Calu3 (cell line): ENCODE measurements at places on chromosomes 2 and 18. TPM values are rescaled to one million over a fixed set of nuclear protein-coding genes. Genes with fewer than 3 reads are reported as not detected.
A peak's percentile ranks its signal among the peaks of the same experiment; 100 is the strongest.

GRCh38 chr2:127003070-127003800 is 103.7 kb downstream of the BIN1 start:
- no peaks in the 10 kb centered on the region for H3K4me1 ChIP-seq
- no peaks in the 10 kb centered on the region for H3K27me3 ChIP-seq
- H3K27ac ChIP-seq = no peak overlapping the region
- H3K36me3 ChIP-seq = no peaks in the 10 kb centered on the region
- no peak for DNase-seq

The C2orf72 gene
- 0.66 and 0.83 TPM in 2 replicates for total RNA-seq

- no peak overlapping the region for H3K4me3 ChIP-seq
- H3K27me3 ChIP-seq = no peaks in the 10 kb centered on the region
- no peaks in the 10 kb centered on the region for H3K36me3 ChIP-seq
- DNase-seq = no peak
- H3K27ac ChIP-seq = no peak overlapping the region
These were observed 481.0 kb upstream of the MYT1L start for GRCh38 chr2:2812117-2812516.

The INPP4A gene
- total RNA-seq = 26.7 and 28.2 TPM in 2 replicates

GRCh38 chr2:2183176-2183575 is 147.9 kb downstream of the MYT1L start:
- no peaks in the 10 kb centered on the region for H3K36me3 ChIP-seq
- H3K4me1 ChIP-seq = no peaks in the 10 kb centered on the region
- H3K27ac ChIP-seq = no peak overlapping the region
- no peaks in the 10 kb centered on the region for H3K27me3 ChIP-seq

The DSG1 gene
- not detected in 2 replicates for total RNA-seq

The TRIM43 gene
- total RNA-seq = not detected in 2 replicates

The SFT2D3 gene
- 8.7 and 9.3 TPM in 2 replicates for total RNA-seq

GRCh38 chr2:17763641-17764333 is 9.8 kb downstream of the GEN1 start:
- no peaks in the 10 kb centered on the region for H3K27me3 ChIP-seq
- no peak overlapping the region for H3K4me3 ChIP-seq
- H3K36me3 ChIP-seq = peaks cover 9% of the 10 kb centered on the region
- no peaks in the 10 kb centered on the region for H3K4me1 ChIP-seq
- H3K27ac ChIP-seq = no peak overlapping the region

The ARL5A gene
- total RNA-seq = 45.0 and 53.7 TPM in 2 replicates

GRCh38 chr18:24381126-24381525 is 16.5 kb downstream of the OSBPL1A start:
- H3K27me3 ChIP-seq = no peaks in the 10 kb centered on the region
- H3K4me1 ChIP-seq = peaks cover 7% of the 10 kb centered on the region
- no peaks in the 10 kb centered on the region for H3K36me3 ChIP-seq
- no peak overlapping the region for H3K4me3 ChIP-seq

GRCh38 chr2:196549052-196549451 is 90.5 kb upstream of the CCDC150 start:
- H3K4me1 ChIP-seq = no peaks in the 10 kb centered on the region
- H3K27me3 ChIP-seq = no peaks in the 10 kb centered on the region
- no peak overlapping the region for H3K4me3 ChIP-seq
- no peaks in the 10 kb centered on the region for H3K36me3 ChIP-seq

The RIT2 gene
- total RNA-seq = not detected in 2 replicates

The C2orf78 gene
- total RNA-seq = not detected in 2 replicates

GRCh38 chr2:86211033-86211795 is 12.0 kb downstream of the MRPL35 start:
- no peak for DNase-seq
- no peaks in the 10 kb centered on the region for H3K27me3 ChIP-seq
- no peaks in the 10 kb centered on the region for H3K4me1 ChIP-seq

The CDH7 gene
- not detected in 2 replicates for total RNA-seq

- no peaks in the 10 kb centered on the region for H3K4me1 ChIP-seq
- no peak overlapping the region for H3K4me3 ChIP-seq
- DNase-seq = no peak
- H3K27me3 ChIP-seq = peaks cover 37% of the 10 kb centered on the region
- H3K36me3 ChIP-seq = no peaks in the 10 kb centered on the region
These were observed 277.9 kb downstream of the NDUFA10 start for GRCh38 chr2:239747274-239747673.

The DCC gene
- not detected in 2 replicates for total RNA-seq

DNA sequence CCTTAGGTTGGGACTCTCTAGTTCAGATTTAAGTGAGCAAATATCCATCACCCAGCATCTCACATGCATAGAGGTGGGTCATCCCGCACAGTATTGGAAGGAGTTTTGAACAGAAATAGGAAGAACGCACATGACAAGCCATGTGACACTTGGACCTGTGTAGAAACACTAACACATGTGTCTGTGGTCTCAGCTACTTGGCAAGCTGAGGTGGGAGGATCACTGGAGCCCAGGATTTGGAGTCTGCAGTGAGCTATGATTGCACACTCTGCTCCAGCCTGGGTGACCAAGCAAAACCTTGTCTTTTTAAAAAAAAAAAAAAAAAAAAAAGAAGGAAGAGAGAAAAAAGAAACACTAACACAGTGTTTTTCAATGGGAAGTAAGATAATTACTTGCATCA is 5.4 kb upstream of the MTCL1 start:
- DNase-seq = no peak
- H3K27me3 ChIP-seq = no peaks in the 10 kb centered on the region
- no peak overlapping the region for H3K27ac ChIP-seq
- peaks cover 31% of the 10 kb centered on the region for H3K4me1 ChIP-seq
- H3K4me3 ChIP-seq = no peak overlapping the region

- H3K4me3 ChIP-seq = peak overlapping the region; percentile 71
- peaks cover 6% of the 10 kb centered on the region for H3K36me3 ChIP-seq
- H3K4me1 ChIP-seq = no peaks in the 10 kb centered on the region
- no peak for DNase-seq
These were observed 510 bp upstream of the DNAH6 start for GRCh38 chr2:84515788-84516187.

The ELOA2 gene
- not detected in 2 replicates for total RNA-seq

- peak overlapping the region; percentile 55 for H3K27ac ChIP-seq
- H3K4me3 ChIP-seq = no peak overlapping the region
- H3K4me1 ChIP-seq = peaks cover 57% of the 10 kb centered on the region
- peaks cover 81% of the 10 kb centered on the region for H3K36me3 ChIP-seq
These were observed 13.8 kb downstream of the FOSL2 start for GRCh38 chr2:28406276-28407096.

DNA sequence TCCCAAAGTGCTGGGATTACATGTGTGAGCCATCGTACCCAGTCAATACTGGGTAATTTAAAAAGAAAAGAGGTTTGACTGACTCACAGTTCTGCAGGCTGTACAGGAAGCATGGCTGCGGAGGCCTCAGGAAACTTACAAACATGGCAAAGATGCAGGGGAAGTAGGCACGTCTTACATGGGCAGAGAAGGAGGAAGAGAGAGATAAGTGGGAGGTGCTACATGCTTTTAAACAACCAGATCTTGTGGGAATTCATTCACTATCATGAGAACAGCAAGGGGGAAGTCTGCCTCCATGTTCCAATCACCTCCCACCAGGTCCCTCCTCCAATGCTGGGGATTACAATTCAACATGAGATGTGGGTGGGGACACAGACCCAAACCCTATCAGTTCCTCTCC is 192.5 kb downstream of the ATAD2B start:
- no peaks in the 10 kb centered on the region for H3K27me3 ChIP-seq
- H3K4me3 ChIP-seq = no peak overlapping the region
- H3K27ac ChIP-seq = no peak overlapping the region

GRCh38 chr2:127094509-127095366 is 12.2 kb downstream of the BIN1 start:
- H3K27ac ChIP-seq = no peak overlapping the region
- H3K27me3 ChIP-seq = no peaks in the 10 kb centered on the region
- no peaks in the 10 kb centered on the region for H3K36me3 ChIP-seq
- DNase-seq = peak; percentile 49
- H3K4me1 ChIP-seq = peaks cover 36% of the 10 kb centered on the region

GRCh38 chr2:72848436-72849137 is 22.8 kb upstream of the EXOC6B start:
- no peak overlapping the region for H3K4me3 ChIP-seq
- no peak for DNase-seq
- H3K4me1 ChIP-seq = no peaks in the 10 kb centered on the region
- no peak overlapping the region for H3K27ac ChIP-seq
- H3K27me3 ChIP-seq = no peaks in the 10 kb centered on the region

The NRP2 gene
- 12.5 and 19.9 TPM in 2 replicates for total RNA-seq

- H3K27ac ChIP-seq = no peak overlapping the region
- peaks cover 14% of the 10 kb centered on the region for H3K36me3 ChIP-seq
- no peaks in the 10 kb centered on the region for H3K4me1 ChIP-seq
- DNase-seq = peak; percentile 82
These were observed 8.3 kb downstream of the OSR1 start for GRCh38 chr2:19349911-19350677.

DNA sequence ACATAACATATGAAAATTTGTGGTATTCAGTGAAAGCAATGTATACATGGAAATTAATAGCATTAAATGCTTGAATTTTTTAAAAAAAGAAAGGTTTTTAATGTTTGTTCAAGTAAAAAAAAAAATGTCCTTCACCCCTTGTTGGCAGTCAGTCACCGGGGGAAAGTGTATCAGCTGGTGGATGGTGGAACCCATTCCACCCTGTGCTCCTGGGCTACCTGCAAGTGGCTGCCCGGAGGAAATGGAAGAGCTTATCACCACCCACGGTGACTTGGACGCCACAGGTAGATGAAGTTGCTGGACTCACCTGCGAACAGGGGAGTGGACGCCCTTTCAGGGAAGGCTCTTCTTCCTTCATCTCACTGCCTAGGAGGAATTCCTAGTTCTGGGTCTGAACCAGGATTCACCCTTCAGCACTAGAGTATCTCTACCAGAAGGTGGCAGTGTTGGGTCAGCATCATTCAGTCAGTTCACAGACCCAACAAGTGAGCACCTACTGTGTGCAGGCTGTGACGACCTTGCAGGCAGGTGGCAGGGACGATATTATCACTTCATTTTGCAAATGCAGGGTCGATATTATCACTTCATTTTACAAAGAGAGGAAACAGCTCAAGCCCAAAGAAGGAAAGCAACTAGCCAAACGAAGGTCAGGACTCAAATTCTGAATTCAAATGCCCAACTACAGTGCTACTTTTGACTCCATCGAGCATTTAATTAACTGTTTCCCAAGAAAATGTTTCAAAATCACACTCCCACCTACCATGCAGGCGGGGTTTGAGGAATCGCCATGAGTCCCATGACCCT is 35.8 kb downstream of the CIB4 start:
- no peak overlapping the region for H3K4me3 ChIP-seq
- peaks cover 35% of the 10 kb centered on the region for H3K27me3 ChIP-seq
- H3K27ac ChIP-seq = no peak overlapping the region
- peaks cover 16% of the 10 kb centered on the region for H3K36me3 ChIP-seq

The TTC32 gene
- 13.6 and 14.4 TPM in 2 replicates for total RNA-seq

- no peaks in the 10 kb centered on the region for H3K36me3 ChIP-seq
- H3K4me1 ChIP-seq = no peaks in the 10 kb centered on the region
- H3K27me3 ChIP-seq = no peaks in the 10 kb centered on the region
- H3K4me3 ChIP-seq = no peak overlapping the region
- no peak for DNase-seq
These were observed 210.9 kb upstream of the SP5 start for GRCh38 chr2:170503971-170504809.

- peak overlapping the region; percentile 3 for H3K4me3 ChIP-seq
- peak overlapping the region; percentile 55 for H3K27ac ChIP-seq
- peaks cover 72% of the 10 kb centered on the region for H3K36me3 ChIP-seq
- no peak for DNase-seq
- no peaks in the 10 kb centered on the region for H3K27me3 ChIP-seq
These were observed 3.4 kb upstream of the ANKRD12 start for GRCh38 chr18:9133225-9133624.

DNA sequence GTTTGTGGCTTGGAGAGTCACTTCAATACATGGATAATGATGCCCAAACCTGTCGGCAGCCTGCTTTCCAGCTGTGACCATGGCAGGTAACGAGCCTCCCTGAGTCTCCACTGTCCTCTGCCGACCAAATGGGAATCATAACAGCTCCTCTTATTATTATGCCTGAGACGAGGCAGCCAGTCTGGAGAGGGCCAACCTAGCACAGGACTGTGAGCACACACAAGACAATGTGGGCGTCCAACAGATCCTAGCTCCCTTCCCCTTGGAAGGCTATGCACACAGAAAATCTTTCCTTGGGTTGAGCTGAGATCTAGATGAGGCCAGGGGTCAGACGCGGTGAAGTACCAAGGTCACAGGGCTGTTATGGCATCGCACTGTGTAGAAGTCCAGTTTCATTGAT is 890 bp upstream of the SLC4A3 start:
- H3K4me3 ChIP-seq = peak overlapping the region; percentile 65
- peaks cover 14% of the 10 kb centered on the region for H3K36me3 ChIP-seq
- peak overlapping the region; percentile 47 for H3K27ac ChIP-seq
- peaks cover 8% of the 10 kb centered on the region for H3K4me1 ChIP-seq
- peaks cover 9% of the 10 kb centered on the region for H3K27me3 ChIP-seq

The DYSF gene
- total RNA-seq = 1.4 and 3.2 TPM in 2 replicates

DNA sequence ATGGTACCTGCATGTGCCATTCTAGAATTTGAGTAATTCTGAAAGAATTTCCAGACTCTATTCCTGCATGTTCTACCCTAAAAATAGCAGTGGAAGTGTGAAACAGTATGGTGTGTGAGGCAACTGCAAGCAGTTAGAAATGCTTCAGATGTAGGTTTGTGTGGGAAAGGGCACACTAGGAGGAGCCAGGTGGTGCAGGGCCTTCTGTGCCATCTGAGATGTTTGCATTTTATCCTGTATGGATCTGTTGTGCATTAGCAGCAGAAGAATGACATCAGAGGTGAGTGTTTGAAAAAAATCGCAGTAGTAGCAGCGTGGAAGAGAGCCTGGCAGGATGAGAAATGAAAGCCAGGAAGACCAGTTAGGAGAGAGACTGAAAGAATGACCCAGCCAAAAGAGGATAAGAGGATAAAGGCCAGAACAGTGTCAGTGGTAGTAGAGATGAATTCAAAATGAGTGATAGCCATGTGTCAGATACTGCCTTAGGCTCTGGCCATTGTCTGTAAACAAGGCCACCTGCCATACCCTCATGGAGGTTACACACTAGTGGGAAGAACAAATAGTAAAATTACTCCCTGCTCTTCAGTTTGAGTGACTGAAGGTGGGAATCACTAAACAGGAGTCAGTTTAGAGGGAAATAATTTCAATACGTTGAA is 142.2 kb downstream of the PKP4 start:
- no peak overlapping the region for H3K27ac ChIP-seq
- no peak overlapping the region for H3K4me3 ChIP-seq
- no peaks in the 10 kb centered on the region for H3K27me3 ChIP-seq
- peaks cover 35% of the 10 kb centered on the region for H3K4me1 ChIP-seq
- no peak for DNase-seq

The SERPINB12 gene
- not detected in 2 replicates for total RNA-seq

DNA sequence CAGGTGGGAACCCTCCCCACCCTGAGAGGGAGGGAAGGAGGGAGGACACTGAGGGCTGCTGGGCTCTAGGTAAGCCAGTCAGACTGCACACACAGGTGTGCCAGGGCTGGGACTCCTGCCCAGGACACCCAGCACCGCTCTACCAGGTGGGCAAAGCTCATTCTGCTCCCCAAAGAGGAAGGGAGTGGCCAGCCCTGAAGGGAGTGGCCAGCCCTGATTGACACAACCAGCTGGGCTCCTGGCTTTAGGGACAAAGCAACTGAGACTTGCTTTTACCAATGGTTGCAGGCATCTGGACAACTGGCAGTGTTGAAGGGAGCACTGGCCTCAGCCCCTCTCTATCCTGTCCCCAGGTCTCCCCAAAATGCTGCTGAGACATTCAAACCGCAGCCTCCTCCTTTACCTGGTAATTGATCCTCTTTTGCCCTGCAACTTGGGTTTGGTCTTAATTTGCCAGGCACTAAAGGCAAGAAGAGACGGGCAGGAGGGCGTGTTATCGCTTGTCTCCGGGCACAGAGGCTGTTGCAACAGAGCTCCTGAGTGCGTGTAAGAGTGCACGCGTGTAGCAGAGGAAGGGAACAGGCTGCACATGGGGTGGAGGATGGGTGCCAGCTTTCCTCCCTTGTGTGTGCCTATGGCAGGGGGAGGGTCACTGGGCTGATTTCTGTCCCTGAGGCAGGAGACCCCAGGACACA is 14.5 kb upstream of the FOSL2 start:
- H3K27me3 ChIP-seq = no peaks in the 10 kb centered on the region
- H3K36me3 ChIP-seq = peaks cover 9% of the 10 kb centered on the region
- H3K27ac ChIP-seq = peak overlapping the region; percentile 21
- peak; percentile 60 for DNase-seq
- H3K4me3 ChIP-seq = no peak overlapping the region
- H3K4me1 ChIP-seq = peaks cover 59% of the 10 kb centered on the region
